ENCODE measurements at places on chromosomes 2 and 18.
A peak's percentile ranks its signal among the peaks of the same experiment; 100 is the strongest.

- DNase-seq: no peak
Measured at GRCh38 chr2:204973616-204974015, 428.3 kb downstream of the PARD3B start.

DNA sequence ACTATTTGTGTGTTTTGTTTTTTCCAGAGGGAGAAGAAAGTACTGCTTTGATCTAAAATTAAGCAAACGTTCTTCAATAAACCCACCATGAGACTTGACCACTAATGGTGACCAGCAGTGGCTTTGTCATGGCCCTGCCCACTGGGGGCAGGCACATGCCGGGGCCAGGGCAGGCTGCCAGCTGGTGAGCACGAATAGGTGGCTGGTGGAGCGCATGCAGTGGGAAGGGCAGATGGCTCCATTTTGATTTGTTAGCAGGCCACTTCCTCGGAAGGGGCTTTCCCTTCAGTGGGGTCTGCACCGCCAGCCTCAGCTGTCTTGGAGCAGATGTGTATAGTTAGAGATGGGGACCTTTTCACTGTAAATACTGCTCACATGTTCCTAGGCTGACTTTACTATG is 277.1 kb downstream of the SOX11 start:
- no peak for DNase-seq

GRCh38 chr2:203484266-203485112 is 50.6 kb downstream of the RAPH1 start:
- DNase-seq: peak; percentile 16

- DNase-seq: peak; percentile 2
Measured at GRCh38 chr2:204365811-204366210, 179.5 kb upstream of the PARD3B start.

GRCh38 chr2:150803689-150804398 is 316.4 kb upstream of the RND3 start:
- no peak for DNase-seq

DNA sequence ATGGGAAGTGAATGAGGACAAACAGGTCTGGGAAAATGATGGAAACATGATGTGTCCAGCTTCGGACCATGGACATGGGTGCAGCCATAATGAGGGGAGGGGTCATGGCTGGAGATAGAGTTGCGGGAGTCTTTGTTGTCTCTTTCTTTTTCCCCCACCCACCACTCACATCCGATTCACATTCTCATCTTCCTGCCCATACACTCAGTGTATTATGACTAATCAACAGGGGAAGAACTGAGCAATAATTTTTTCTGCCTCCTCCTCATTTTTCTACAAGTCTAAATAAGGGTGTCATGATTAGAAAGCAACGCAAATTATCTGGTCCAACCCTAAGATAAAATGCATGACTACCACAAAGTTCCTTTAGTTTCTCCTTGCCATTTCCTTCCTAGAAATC is 5.7 kb upstream of the SERPINB2 start:
- DNase-seq: peak; percentile 65

GRCh38 chr2:191959209-191959608 is 112.3 kb upstream of the CAVIN2 start:
- DNase-seq: no peak

DNA sequence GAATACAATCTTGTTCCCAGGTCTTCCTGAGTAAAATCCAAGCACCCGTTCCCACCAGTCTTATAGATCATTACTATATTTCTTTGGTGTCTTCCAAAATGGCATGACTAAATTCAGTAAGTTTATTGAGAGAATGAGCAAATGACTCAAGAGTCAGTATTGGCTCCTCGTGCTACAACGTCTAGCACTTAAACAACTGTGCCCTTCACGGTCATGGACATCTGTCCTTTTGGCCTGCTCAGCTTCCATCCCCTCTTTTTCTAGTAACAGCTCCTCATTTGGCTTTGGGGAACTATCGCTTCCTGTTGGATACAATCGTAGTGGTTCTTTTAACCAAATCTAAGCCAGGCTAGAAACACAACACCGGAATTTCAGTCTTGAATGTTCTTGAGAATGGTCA is 24.1 kb upstream of the FZD7 start:
- DNase-seq: no peak

GRCh38 chr2:43402452-43402937 is 176.1 kb upstream of the ZFP36L2 start:
- DNase-seq: peak; percentile 41

DNA sequence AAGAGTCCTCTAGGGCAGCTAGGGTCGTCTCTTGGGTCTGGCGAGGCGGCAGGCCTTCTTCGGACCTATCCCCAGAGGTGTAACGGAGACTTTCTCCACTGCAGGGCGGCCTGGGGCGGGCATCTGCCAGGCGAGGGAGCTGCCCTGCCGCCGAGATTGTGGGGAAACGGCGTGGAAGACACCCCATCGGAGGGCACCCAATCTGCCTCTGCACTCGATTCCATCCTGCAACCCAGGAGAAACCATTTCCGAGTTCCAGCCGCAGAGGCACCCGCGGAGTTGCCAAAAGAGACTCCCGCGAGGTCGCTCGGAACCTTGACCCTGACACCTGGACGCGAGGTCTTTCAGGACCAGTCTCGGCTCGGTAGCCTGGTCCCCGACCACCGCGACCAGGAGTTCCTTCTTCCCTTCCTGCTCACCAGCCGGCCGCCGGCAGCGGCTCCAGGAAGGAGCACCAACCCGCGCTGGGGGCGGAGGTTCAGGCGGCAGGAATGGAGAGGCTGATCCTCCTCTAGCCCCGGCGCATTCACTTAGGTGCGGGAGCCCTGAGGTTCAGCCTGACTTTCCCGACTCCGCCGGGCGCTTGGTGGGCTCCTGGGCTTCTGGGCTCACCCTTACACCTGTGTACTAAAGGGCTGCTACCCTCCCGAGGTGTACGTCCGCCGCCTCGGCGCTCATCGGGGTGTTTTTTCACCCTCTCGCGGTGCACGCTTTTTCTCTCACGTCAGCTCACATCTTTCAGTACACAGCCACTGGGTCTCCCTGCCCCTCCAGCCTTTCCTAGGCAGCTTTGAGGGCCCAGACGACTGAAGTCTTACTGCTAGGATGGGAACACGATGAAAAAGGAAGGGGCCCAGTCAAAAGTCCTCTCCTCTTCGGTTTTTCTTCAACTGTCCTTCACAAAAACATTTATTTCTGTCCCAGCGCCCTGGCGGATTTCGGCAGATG is 8.1 kb downstream of the SIX2 start:
- DNase-seq: no peak

- DNase-seq: no peak
Measured at GRCh38 chr2:162327134-162327769, 8.8 kb upstream of the IFIH1 start.

DNA sequence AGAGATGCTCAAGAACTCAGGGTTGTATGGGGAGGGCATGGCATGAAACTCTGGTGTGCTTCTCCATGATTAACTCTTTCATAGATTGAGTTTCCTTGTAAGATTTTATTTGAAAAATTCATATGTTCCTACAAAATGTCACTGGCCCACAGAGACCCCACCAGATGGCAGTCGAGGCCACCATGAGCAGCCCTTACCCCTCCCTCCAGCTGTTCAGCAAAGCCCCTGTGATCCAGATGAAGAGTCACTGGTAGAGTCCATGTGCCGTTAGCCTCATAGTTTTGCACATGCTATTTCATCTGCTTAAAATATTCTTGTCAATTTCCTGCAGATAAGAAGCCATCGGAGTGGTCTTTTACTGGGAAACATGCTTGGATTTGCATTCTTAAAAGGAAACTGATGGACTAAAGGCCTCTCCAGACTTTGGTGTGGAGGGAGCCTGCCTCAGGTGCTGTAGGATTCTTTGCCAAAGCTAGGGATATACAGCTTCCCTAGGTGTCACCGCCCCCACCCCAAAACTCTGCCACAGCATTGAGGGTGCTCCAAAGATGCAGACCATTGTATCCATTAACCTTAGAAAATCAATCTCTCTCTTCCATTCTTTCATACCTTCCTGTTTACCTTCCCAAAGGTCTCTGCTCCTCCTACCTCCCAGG is 18.8 kb downstream of the ZNF385B start:
- DNase-seq: no peak

GRCh38 chr2:216159144-216159543 is 50.0 kb downstream of the XRCC5 start:
- no peak for DNase-seq

DNA sequence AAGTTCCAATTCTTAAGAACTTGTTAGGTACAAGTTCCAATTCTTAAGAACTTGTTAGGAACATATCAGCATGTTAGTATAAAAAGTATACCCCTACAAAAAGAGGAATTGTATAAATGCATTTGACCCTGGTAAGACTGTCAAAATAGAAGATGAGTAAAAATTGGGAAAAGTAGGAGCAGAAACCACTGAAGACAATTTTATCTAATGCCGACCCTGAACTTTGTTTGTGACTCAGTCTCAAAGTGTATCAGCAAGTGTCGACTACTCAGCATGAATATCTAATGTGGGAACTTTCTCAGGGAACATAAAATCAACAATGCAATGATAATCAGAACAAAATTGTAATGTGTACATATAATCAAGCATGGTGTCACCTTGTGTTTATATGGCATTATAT is 583 bp upstream of the CD226 start:
- no peak for DNase-seq

GRCh38 chr18:52254367-52254766 is 85.6 kb upstream of the DCC start:
- DNase-seq: no peak

GRCh38 chr18:58894930-58895329 is 30.3 kb downstream of the ZNF532 start:
- no peak for DNase-seq

- DNase-seq: no peak
Measured at GRCh38 chr18:43031169-43031568, 84.3 kb downstream of the RIT2 start.

GRCh38 chr18:9708057-9708433 is at the start of gene RAB31:
TSS of gene RAB31 (plus strand) at chr18:9708301. CDS start at chr18:9708406, 105 bp downstream.
- DNase-seq: peak; percentile 72

DNA sequence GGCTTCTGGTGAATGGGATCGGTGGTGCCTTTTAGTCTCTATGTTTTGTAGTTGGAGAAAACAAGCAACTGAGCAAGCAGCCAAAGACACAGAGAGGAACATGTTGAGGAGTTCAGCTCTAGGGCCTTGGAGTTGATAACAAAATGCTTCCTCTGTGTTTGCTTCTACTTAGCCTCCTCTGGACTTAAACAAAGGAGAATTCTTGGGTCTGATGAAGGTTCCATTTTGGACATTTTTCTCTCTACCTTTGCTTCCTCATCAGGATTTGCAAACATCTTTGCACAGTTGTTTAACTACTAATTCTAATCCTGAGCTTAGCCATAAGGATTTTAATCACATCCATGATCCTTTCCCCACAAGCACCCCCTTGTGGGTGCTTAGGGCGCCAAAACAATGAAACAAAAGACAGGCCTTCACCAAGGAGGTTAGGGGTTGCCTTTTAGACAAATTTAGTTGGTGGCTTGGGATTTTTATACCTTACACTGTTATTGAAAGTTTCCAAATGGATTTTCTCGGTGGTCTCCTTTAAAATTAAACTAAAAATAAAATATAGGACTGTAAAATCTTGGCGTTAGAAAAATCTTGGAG is 148.5 kb upstream of the SATB2 start:
- no peak for DNase-seq

DNA sequence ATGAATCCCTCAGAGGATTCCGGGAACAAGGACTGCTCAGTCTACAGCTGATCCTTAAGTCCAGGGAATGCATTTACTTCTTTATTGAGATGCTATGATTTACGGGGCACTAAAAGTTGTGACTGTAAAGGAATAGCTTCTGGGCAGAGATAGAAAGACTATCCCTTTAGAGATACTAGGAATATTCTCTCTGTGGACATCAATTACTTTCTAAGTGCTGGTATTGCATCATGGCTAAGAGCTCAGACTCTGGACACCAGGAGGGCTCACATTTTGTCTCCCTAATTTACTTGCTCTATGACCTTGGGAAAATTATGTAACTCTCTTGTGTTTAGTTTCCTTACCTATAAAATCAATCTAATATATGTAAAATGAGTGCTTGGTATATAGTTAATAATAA is 131.4 kb downstream of the AKAIN1 start:
- no peak for DNase-seq

DNA sequence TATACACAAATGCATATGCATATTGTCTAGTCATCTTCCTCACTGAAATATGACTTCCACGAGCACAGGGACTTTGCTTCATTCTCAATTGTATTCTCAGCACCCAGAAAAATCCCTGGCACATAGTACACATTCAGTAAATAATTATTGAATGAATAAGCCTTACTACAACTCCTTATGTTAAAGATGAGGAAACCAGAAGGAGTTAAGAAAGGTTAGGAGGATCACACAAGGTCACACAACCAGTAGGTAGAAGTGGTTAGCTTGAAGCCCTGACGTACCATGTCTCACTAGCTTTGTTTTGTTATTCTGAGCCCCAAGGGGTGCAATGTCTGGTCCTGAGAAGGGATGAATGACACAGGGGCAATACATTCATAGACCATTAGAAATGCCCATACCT is 220.9 kb upstream of the PID1 start:
- DNase-seq: no peak

GRCh38 chr2:6352247-6352646 is 513.5 kb downstream of the CMPK2 start:
- DNase-seq: no peak

DNA sequence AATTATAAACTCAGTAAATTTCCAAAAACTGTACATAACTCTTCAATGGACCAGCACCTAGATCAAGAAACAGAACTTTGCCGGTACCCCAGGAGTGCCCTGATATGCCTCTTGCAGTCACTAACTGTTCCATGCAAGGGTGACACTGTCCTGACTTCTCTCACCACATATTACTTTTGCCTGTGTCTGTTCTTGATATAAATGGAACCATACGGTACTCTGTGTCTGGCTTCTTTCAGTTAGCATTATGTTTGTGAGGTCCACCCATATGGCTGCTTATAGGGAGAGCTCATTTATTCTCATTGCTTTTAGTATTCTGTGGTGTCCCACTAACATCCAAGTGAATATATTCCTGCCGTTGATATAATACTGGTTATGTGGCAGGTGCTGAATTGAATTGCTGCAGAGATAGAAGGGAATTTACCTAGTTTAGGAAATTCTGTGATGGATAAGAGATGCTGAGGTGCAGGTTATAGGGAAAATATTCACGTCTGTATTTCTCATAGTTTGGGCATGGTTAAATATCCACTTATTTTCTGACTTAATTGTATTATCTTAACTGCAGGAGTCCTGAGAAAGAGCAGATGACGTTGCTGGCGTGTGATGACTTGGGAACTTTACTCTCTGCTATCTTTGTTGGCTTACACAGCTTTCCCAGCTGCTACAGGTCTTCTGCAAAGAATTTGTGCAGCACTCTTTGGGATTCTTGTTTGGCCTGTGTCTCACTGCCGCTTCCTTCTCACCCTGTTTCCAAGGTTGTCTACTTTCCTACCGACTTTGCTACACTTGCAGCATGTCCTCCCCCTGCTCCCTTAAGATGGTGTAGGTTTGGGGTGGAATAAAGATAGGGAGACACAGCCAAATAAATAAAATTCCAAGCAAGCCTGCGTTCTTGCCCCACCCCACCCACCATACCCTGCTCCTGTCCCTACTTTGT is 107.9 kb downstream of the MAP4K4 start:
- peak; percentile 83 for DNase-seq

- DNase-seq: peak; percentile 89
Measured at GRCh38 chr18:36314754-36315153, 17.2 kb downstream of the FHOD3 start.

- DNase-seq: peak; percentile 82
Measured at GRCh38 chr2:42930025-42930581, 137.7 kb upstream of the HAAO start.

All from IMR-90 (cell line).